Activated naive CD4-positive, alpha-beta T cell treated with anti-CD3 and anti-CD28 coated beads, Interleukin-2, amount 10 ng/mL, durations not matched to agents 7 days and 5 days (primary cell): ENCODE measurements at places on chromosomes 4 and X.

DNA sequence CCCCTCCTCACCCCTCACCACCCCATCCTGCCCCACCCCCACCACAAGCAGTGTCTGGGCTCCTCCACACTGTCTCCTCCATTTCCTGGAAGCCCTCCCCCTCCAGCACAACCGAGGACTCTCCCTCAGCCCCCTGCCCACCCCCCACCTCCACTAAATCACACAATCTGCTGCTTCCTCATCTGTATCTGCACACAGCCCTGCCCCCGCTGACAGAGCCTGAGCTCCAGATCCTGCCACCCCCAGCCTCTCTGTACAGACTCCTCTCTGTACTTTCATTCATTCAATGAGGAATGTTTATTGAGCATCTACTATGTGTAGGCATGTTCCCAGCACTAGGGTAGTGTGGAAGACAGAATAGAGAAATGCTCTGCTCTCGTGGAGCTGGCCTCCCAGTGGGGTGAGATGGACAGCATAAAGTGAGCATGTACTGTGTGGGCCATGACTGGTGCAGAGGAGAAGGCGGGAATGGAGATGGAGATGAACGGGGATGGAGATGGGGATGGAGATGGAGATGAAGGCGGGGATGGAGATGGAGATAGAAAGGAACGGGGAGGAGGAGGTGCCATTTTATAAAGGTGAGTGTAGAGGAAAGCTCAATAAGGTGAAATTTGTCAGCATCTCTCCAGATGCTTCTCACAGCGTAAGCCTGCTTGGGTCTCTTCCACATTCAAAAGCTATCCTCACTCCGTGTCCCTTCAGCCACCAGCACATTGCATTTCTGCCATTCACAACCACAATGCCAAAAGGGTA lies 2.5 kb upstream of the PPP2R2C start:
- DNase-seq = no peak
- peaks cover 65% of the 10 kb centered on the region for H3K27me3 ChIP-seq
- H3K27ac ChIP-seq = no peak overlapping the region
- H3K4me1 ChIP-seq = peaks cover 7% of the 10 kb centered on the region
- H3K4me3 ChIP-seq = no peak overlapping the region
- H3K36me3 ChIP-seq = no peaks in the 10 kb centered on the region

DNA sequence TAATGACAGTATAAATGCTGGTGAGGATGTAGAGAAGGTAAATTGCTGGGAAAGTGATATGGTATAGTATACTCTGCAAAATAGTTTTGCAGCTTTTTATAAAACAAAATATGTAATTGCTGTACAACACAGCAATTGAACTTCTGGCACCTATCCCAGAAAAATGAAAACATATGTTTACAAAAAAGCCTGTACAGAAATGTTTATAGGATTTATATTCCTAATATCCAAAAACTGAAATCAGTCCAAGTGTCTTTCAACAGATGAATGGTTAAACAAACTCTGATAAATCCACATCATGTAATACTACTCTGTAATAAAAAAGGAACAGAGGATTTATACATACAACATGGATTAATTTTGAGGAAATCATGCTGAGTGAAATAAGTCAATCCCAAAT lies 198.4 kb upstream of the ACTRT1 start:
- H3K4me3 ChIP-seq = no peak overlapping the region
- no peaks in the 10 kb centered on the region for H3K36me3 ChIP-seq
- H3K4me1 ChIP-seq = no peaks in the 10 kb centered on the region

- no peak overlapping the region for H3K27ac ChIP-seq
- H3K4me1 ChIP-seq = peaks cover 51% of the 10 kb centered on the region
- H3K36me3 ChIP-seq = peaks cover 40% of the 10 kb centered on the region
These were observed 2.7 kb downstream of the SLC38A5 start for GRCh38 chrX:48467281-48467761.

GRCh38 chr4:108081256-108081655 lies 87.5 kb downstream of the LEF1 start:
- H3K4me1 ChIP-seq = peaks cover 68% of the 10 kb centered on the region
- H3K4me3 ChIP-seq = peak overlapping the region; percentile 16
- H3K27me3 ChIP-seq = no peaks in the 10 kb centered on the region
- DNase-seq = peak; percentile 52
- peak overlapping the region; percentile 87 for H3K27ac ChIP-seq
- peaks cover 76% of the 10 kb centered on the region for H3K36me3 ChIP-seq

DNA sequence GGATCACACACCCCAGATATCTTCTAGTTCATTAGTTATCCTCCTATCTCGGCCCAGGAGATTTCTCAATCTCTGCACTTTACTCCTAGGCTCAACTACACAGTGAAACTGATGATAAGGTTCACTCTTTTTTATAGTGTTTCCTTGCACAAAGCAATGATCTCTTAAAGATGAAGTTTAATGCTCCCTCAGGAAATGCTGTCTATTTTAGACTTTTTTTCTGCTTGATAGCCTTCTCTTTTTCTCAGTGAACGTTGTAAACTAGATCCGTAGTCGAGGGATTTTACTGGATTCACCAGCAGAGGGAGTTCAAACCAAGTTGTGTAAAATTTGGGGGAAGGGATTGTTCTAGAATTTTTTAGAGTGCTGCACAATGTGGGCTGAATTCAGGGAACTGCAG lies 269.6 kb downstream of the GBA3 start:
- H3K4me1 ChIP-seq = no peaks in the 10 kb centered on the region
- no peaks in the 10 kb centered on the region for H3K36me3 ChIP-seq
- no peak overlapping the region for H3K27ac ChIP-seq
- H3K27me3 ChIP-seq = no peaks in the 10 kb centered on the region
- DNase-seq = no peak
- no peak overlapping the region for H3K4me3 ChIP-seq

GRCh38 chr4:37812713-37813112 lies 13.8 kb upstream of the PGM2 start:
- no peak overlapping the region for H3K4me3 ChIP-seq
- DNase-seq = no peak
- H3K36me3 ChIP-seq = peaks cover 8% of the 10 kb centered on the region
- H3K27ac ChIP-seq = no peak overlapping the region
